ENCODE measurements at places on chromosomes 7 and 10.

- no peak for DNase-seq
These were observed 18.6 kb upstream of the VDAC2 start for GRCh38 chr10:75191821-75192568.

DNA sequence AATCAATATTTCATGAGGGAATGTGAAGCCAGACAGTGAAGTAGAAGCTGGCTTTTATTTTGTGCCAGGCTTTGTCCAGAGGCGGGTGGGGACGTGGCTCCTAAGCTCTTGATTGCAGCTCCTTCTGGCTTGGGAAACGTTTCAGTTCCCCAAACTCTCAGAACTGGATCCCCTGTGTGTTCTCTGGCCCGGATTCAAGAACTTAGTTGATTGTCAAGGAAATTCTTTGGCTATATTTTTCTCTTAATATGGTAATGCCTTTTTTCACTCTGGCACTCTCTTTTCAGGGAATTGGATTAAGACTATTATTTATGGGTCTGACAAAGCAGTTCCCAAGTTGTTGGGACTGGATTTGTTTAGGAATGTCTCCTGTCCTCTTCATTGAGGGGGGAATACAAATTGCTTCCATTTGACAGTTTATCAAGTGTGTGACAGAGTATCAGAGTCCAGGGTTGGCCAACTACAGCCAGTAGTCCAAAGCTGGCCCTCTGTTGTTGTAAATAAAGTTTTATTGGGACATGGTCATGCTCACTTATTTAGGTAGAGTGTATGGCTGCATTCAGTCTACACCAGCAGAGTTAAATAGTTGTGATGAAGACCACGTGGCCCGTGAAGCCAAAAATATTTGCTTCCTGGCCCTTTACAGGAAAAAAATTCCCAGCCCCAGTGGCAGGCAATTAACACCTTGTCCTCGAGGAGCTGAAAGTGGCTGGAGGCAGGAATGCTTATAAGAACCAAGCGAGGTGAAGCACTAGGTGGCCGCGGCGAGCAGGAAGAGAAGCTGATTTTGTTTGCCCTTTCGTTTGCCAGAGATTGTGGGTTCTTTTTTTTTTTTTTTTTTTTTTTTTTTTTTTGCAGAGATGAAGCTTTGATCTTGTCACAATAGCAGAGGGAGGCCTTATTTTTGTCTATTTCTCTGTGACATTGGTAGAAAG is 34.3 kb downstream of the HTRA1 start:
- no peak for DNase-seq

GRCh38 chr10:34495938-34496337 is 319.2 kb downstream of the PARD3 start:
- no peak for DNase-seq

DNA sequence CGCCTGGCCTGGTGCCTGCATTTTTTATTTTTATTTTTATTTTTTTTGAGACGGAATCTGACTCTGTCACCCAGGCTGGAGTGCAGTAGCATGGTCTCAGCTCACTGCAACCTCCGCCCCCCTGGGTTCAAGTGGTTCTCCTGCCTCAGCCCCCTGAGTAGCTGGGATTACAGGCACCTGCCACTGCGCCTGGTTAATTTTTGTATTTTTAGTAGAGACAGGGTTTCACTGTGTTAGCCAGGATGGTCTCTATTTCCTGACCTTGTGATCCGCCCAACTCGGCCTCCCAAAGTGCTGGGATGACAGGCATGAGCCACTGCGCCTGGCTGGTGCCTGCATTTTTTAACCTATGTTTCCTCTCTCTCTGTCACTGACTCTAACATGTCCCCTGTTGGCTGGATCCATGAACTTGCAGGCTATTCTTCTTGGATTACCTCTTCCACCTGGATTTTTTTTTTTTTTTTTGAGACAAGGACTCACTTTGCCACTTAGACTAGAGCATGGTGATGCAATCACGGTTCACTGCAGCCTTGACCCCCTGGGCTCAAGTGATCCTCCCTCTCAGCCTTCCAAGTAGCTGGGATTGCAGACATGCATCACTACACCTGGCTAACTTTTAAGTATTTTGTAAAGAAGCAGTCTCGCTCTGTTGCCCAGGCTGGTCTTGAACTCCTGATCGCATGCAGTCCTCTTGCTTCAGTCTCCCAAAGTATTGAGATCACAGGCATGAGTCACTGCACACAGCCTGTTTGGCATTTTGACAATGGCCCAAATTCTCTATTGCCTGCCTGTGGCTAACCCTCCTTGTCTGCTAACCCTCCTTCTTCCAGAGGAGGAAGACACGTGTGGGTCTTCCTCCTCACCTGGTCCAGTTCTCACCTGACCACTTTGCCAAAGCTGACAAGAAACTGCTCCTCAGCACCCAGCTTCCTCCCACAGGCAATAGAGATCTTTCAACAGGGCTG is 23.0 kb upstream of the PRPF18 start:
- no peak for DNase-seq

- DNase-seq, result no peak
These were observed 954.3 kb downstream of the CNTNAP2 start for GRCh38 chr7:147070886-147071285.

DNA sequence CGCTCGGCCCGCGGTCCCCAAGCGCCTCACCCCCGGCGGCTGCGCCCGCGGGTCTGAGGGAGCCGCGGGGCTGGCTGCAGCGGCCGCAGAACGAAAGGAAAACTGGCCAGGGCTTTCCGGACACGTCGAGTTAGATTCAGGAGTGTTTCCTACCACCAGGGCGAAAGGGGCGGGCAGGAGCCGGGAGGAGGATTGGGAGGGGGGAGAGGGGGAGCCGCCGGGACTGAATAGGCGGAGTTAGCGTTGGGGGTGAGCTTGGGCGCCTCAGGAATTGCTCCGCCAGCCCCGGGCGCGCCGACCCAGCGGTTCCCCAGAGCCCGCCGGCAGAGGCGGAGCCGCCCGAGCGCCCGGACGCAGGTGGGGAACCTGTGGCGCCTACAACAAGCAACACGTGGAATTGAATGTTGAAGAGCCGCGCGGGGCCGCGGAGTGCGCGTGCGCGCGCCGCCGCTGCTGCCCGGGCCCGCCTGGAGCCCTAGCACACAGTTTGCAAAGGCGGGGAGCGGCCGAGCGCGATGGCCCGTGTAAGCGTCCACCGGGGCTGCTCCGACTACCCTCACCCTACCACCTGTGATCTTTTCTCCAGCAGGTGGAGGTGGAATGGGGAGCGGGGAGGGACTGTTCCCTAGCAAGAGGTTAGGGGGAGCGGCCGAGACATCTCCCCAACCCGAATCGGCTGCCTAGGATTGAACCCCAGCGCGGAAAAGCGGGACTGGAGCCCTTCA is at the start of gene CADPS2:
Gene CADPS2 (minus strand): TSS at position 104 of the 725 bp plus-strand sequence. CDS start 123 bp downstream, outside the sequence.
- DNase-seq, result no peak

GRCh38 chr10:107485019-107485418 is 320.5 kb upstream of the SORCS1 start:
- DNase-seq, result no peak

DNA sequence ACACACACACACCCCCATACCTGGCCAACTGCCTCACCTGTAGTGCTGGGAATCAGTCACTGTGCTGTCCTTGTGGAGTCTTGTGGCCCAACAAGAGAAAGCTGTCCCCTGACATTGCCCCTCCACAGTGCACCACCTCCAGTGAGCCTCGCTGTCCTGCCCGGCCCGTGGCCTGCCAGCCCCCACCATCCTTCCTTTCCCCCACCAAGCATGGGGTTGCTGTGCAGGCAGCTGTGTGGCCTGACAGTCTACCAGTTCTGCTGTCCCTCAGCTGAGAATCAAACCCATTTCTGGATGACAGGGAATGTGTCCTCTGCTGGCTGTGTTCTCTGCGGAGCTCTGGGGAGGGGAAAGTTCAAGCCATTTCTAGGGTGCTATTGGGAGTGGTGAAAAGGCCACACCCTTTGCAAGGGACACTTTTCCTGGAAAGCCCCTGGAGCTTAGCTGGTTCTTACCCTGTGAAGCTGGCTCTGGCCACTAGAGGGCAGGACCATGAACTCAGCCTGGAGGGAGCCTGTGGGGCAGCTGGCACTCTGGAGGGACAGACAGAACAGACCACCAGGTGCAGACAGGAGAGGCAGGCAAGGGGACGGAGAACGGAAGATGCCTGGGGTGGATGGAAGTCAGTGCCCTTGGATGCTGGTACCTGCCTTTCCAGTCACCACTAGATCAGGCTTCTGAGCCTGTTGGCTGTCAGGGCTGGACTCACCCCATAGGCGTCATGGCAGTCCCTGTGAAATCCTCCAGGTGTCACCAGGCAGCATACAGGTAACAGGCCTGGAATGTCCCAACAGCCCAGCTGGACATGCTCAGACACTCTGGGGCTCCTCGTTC is 10.5 kb upstream of the MTPAP start:
- DNase-seq, result peak; percentile 52

DNA sequence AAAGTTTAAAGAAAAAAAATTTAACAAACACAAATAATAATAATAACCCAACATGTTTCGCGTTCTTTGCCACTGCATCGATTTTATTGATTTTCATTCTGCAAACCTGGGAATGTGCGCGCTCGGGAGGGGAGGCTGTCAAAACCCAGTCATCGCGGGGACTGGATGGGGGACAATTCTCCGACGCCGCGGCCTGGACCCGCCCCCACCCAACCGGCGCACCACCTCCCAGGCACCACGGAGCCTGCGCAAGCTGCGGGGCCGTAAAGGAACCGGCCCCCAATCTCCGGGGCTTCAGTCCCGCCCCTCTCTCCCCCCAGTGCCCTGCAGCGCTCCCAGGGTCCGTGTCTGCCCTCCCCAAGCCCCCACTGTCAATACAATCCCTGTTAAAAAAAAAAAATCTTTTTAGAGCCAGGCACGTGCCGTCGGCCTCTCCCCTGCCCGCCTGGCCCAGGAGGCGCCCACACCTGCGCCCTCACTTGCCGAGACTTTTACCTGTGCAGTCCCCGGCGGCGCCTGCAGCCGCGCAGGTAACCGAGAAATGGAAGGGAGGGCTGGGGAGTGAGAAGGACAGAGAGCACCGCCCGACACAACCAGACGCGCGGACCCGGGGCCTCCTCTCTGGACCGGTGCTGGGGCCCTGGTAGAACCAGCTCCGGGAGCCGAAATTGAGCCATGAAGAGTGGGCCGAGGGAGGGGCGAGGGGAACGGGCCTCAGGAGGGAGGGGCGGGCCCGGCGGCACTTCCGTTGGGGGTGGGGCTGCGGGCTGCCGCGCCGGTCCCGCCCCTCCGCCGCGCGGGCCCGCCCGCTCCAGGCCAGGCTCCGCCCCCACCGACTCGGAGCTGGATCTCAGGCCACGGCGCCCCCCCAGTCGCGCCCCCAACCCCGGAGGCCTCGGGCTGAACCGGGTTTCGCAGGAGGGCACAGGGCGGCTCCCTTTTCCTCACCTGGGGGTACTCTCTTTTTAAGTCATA is 7.6 kb upstream of the ZNF503 start:
- DNase-seq, result no peak

GRCh38 chr10:75772153-75772887 is 340.9 kb downstream of the LRMDA start:
- DNase-seq, result no peak

DNA sequence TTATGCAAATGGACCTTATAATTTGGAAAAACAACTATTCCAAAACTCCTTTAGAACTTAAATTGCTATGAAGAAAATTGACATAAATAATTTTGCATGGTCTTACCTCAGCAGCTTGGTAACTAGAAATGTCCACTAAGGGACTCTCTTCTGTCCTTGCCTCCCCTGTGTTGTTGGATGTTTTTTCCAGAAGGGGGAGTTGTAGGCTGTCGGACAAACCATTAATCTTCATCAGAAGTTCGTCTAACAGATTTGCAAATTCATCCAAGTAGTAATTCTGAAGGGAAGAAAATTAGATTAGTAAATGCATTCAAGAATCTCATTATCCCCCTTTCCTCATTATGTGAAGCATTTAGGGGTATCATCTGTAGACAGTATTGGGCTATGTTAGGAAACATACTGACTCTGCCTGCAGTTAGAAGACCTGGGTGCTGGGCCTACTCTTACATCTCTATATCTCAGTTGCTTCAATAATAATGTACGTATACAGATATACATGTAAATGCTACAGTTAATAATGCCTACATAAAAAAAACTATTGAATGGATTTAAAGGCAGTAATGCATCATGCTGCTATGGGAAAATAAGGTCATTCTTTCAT is 155.6 kb downstream of the PKD1L1 start:
- DNase-seq, result no peak

DNA sequence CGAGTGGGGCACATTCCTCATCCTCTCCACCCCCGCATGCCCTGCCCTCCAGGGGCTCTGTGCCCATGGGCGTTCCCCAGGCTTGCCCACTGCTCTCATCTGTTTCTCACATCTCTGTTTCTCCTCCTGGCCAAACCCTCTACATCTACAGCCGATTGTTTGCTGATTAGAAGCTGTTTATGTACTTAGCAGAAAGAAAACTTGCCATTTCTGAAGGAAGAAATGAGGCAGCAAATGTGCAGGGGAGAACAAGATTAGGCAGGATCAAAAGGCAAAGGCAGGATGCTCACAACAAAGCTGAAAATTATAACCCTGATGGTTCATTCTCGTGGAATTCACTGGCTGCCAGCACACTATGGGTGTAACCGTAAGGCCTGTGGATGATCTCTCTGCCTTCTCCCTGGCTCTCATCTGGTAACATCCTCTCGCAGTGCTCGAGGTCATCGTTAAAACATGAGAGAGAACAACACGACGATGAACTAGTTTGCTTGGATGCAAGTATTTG is 111.6 kb upstream of the KLF14 start:
- no peak for DNase-seq

GRCh38 chr7:125563964-125564529 is 634.4 kb upstream of the POT1 start:
- no peak for DNase-seq

DNA sequence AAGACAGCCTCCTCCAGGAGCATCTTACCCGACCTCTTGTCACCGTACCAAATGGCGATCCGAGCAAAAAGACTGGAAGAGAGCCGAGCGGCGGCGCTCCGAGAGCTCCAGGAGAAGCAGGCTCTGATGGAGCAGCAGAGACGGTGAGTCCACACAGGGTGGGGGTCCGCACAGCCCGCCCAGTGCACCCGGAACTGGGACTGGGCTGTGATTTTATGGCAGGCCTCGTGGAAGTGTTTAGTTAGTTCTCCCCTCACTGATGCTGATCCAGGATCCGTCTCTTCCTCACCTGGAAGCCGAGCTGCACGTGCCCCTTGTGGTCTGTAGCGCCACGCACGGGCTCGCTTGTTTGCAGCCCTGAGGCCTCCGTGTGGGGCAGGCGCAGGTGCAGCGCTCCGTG is 19.6 kb downstream of the LRRC27 start:
- no peak for DNase-seq

DNA sequence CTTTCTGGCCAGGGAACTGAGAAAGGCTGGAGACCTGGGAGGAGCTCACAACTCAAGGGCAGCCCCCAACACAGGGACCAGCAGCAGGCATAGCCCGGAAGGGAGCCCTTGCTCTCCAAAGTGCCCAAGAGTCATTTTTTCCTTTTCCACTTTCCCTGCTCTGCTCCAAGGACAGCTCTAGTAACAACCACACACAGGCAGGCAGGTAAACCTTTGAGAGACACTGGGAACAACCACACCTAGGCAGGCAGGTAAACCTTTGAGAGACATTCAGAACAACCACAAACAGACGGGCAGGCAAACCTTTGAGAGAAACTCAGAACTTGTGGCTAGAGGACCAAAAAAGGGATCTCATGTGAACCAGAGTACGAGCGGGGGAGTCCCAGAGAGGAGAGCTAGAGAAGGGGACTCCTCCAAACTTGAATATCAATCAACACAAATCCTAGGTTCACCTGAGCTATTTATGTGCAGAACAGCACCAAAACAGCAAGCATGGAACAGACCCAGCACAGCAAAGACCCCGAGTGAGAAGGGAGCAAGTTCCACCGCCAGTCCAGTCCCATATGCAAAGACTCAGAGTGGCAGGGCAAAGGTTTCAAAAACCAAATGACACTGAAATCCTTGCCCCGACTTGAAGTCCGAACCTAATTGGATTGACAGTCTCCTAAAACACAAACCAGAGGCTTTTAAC is 33.6 kb upstream of the GUSB start:
- no peak for DNase-seq

All from activated gamma-delta T cell treated with Interleukin-2 at 50 U/mL for 16 hours (primary cell).